ENCODE measurements at places on chromosomes 6 and 20. TPM values are rescaled to one million over a fixed set of nuclear protein-coding genes. Genes with fewer than 3 reads are reported as not detected.

DNA sequence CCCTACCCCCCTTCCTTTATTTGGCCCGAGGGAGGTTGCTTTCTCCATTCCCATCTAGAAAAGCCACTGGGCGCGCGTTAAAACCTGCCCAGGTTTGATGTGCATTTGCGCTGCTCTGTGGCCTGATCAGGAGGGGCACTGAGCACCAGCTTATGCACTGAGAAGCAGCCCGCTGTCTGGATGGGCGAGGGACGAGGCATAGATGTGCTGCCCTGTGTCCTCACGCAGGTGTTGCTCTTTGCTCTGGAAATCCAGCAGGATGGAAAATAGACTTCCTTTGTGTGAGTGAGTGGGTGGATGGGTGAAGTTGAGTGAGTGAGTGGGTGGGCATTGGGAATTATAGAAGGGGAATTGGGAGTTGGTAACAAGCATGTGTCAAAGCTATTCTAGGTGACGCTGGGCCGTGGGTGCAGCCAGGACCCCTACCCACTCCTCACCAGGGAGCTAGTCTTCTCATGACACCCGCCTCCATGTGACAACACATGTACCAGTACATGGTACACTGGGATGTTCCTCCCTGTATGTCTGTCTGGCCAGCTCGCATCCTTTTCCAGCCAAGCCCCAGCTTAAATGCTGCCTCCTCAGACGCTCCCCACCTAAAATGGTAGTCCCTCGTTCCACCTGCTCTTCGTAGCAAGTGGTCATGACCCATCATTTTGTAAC is 162.6 kb downstream of the DTNBP1 start:
- DNase-seq = no peak
- H3K27ac ChIP-seq = no peak overlapping the region
- H3K27me3 ChIP-seq = no peaks in the 10 kb centered on the region
- no peak overlapping the region for H3K4me3 ChIP-seq
- H3K36me3 ChIP-seq = peaks cover 17% of the 10 kb centered on the region
- H3K4me1 ChIP-seq = peaks cover 48% of the 10 kb centered on the region

- no peak for DNase-seq
- H3K27ac ChIP-seq = no peak overlapping the region
- no peak overlapping the region for H3K4me3 ChIP-seq
- H3K27me3 ChIP-seq = no peaks in the 10 kb centered on the region
- H3K4me1 ChIP-seq = no peaks in the 10 kb centered on the region
- no peaks in the 10 kb centered on the region for H3K36me3 ChIP-seq
These were observed 208.3 kb downstream of the TASP1 start for GRCh38 chr20:13430346-13431002.

DNA sequence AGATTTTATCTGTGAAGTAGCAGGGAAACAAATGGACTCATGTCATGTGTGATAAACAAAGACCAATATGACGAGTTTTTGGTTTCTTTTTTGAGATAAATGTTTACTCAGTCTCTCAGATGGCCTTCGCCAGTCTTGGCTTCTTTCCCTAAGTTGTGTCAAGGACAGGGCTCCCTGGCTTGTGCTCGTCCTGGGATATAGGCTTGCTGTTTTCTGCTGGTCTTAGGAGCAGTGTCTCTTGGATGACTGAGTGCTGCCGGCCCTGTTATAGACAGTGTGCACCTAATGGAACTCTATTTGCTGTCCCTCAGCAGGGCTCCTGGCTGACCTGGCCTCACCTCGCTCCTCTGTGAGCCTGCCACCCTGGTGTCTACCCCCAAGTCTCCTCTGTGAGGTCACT is 324.1 kb upstream of the SYNCRIP start:
- H3K4me1 ChIP-seq = no peaks in the 10 kb centered on the region
- no peak for DNase-seq
- H3K27me3 ChIP-seq = no peaks in the 10 kb centered on the region
- no peak overlapping the region for H3K27ac ChIP-seq
- H3K36me3 ChIP-seq = no peaks in the 10 kb centered on the region
- no peak overlapping the region for H3K4me3 ChIP-seq

- no peaks in the 10 kb centered on the region for H3K27me3 ChIP-seq
- H3K27ac ChIP-seq = no peak overlapping the region
- H3K36me3 ChIP-seq = no peaks in the 10 kb centered on the region
- DNase-seq = no peak
These were observed 26.3 kb downstream of the WFDC3 start for GRCh38 chr20:45765307-45765875.

GRCh38 chr6:92201618-92202017 is 1217.7 kb downstream of the EPHA7 start:
- H3K4me1 ChIP-seq = no peaks in the 10 kb centered on the region
- H3K27me3 ChIP-seq = no peaks in the 10 kb centered on the region
- H3K4me3 ChIP-seq = no peak overlapping the region

DNA sequence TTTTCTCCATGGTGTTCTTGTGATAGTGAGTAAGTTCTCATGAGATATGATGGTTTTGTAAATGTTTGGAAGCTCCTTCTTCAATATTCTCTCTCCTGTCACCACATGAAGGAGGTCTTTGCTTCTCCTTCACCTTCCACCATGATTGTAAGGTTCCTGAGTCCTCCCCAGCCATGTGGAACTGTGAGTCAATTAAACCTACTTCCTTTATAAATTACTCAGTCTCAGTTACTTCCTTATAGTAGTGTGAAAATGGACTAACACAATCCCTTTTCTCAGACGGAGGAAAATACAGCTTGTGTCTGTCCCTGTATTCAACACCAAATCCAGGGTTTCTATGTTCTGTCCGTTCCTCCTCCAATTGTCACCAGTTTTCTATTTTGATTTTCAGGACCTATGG is 181.0 kb downstream of the ALDH8A1 start:
- DNase-seq = no peak
- H3K4me3 ChIP-seq = no peak overlapping the region
- H3K36me3 ChIP-seq = no peaks in the 10 kb centered on the region
- H3K27me3 ChIP-seq = no peaks in the 10 kb centered on the region
- H3K27ac ChIP-seq = no peak overlapping the region
- H3K4me1 ChIP-seq = no peaks in the 10 kb centered on the region

GRCh38 chr20:45695496-45695895 is 6.3 kb upstream of the WFDC13 start:
- H3K4me1 ChIP-seq = no peaks in the 10 kb centered on the region
- no peak overlapping the region for H3K4me3 ChIP-seq
- H3K27ac ChIP-seq = no peak overlapping the region

DNA sequence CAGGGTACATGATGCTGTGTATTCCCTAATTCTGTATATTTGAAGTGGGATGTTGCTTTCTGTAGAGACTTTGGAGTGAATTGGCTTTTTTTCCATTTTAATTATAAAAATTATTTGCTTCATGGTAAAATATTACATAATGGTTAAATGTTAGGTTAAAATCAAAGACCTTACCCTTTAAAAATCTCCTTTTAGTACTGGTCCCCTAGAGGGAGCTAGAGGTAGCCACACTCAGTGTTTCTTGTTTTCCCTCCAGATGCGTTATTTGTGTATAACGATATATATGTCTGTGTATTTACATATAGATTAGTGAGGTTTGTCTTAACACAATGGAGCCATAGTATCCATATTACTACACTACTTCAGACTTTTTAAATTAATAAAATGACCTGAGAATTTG is 146.7 kb downstream of the PLCB4 start:
- H3K4me3 ChIP-seq = no peak overlapping the region
- H3K27me3 ChIP-seq = no peaks in the 10 kb centered on the region
- no peaks in the 10 kb centered on the region for H3K4me1 ChIP-seq
- H3K27ac ChIP-seq = no peak overlapping the region
- no peaks in the 10 kb centered on the region for H3K36me3 ChIP-seq

DNA sequence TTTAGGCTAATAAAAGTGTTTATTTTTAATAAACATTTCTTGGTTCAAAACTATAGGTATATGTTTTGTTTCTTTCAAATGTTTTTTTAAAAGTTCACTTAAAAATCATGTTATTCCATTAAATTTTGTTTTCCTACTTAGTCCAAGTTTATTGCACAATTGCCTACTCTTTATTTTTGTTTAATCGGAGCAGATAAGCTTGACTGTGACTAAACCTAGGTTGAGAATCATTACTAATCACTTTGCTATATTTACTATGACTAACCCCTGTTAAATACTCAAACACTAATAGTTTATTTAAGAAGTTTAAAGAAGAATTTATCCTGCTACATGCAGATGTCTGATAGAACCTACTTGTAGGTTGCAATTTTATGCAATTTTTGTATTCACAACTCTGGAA is 18.8 kb downstream of the MAP3K4 start:
- no peak for DNase-seq
- peak overlapping the region; percentile 61 for H3K27ac ChIP-seq
- H3K4me1 ChIP-seq = peaks cover 41% of the 10 kb centered on the region
- no peaks in the 10 kb centered on the region for H3K36me3 ChIP-seq

GRCh38 chr6:94862112-94862511 is 715.2 kb upstream of the MANEA start:
- H3K27ac ChIP-seq = no peak overlapping the region
- no peaks in the 10 kb centered on the region for H3K27me3 ChIP-seq
- H3K4me3 ChIP-seq = no peak overlapping the region
- H3K4me1 ChIP-seq = no peaks in the 10 kb centered on the region
- no peaks in the 10 kb centered on the region for H3K36me3 ChIP-seq
- no peak for DNase-seq

GRCh38 chr20:1868856-1869255 is 26.4 kb upstream of the SIRPA start:
- H3K36me3 ChIP-seq = no peaks in the 10 kb centered on the region

DNA sequence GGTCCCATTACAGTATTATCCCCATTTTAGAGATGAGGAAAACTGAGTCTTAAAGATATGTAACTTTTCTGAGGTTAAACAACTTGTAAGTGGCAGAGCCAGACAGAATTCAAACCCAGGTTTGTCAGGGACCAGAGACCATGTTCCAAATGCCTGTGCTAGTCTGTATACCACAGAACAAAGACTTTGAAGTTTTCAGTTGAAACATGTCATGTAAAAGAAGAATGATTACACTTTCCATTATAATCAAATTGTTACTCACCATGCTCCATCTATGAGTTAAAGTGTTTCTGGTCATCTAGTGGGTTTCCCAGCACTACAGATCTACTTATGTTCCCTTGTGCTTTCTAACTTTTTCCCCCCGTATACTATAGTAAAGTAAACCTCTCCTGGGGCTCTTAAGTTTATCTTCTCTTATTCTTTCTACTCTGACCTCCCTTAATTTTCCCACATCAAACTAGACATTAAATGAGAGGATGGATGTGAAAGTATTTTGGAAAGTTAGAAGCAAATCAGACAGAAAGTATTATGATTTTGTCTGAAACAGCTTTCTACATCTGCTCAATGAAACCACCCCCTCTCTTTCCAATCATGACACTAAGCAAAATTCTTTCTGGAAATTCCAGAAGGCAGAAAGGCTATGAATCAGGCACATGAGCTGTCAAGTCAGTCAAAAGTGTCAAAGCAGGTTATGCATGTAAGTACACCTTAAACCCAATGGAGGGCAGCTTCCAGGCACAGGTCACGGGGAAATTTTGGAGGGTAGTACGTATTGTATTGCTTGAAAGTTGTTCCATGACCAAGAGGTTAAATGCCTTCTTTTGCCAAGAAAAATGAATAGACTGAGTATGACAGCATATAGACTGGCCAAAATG is 132.7 kb upstream of the MAP3K7 start:
- no peaks in the 10 kb centered on the region for H3K36me3 ChIP-seq
- DNase-seq = no peak
- H3K27ac ChIP-seq = no peak overlapping the region
- no peaks in the 10 kb centered on the region for H3K27me3 ChIP-seq
- no peak overlapping the region for H3K4me3 ChIP-seq

DNA sequence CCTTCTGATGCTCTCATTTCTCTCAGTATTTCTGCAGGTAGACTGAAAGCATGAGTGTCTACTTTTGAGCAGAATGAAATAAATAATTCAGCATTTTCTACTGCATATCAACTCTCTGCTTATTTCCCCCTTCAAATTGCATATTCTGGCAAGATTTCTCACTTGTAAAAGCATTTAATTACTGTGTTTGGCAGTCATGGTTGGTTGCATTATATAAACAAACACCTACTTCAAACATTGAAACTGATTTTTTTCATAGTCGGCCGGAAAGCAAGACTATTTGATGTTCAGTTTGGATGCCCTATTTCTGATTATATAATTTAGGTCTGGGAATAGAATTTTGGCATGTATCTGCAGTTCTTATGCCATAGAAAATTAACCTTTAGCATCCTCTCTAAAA is 73.1 kb downstream of the PLEKHG1 start:
- no peaks in the 10 kb centered on the region for H3K4me1 ChIP-seq
- no peak overlapping the region for H3K4me3 ChIP-seq
- H3K27me3 ChIP-seq = no peaks in the 10 kb centered on the region
- H3K27ac ChIP-seq = no peak overlapping the region

GRCh38 chr20:63567386-63568169 is 6.5 kb downstream of the HELZ2 start:
- H3K36me3 ChIP-seq = peaks cover 40% of the 10 kb centered on the region
- H3K4me1 ChIP-seq = no peaks in the 10 kb centered on the region
- no peak for DNase-seq
- H3K4me3 ChIP-seq = no peak overlapping the region
- H3K27me3 ChIP-seq = no peaks in the 10 kb centered on the region

DNA sequence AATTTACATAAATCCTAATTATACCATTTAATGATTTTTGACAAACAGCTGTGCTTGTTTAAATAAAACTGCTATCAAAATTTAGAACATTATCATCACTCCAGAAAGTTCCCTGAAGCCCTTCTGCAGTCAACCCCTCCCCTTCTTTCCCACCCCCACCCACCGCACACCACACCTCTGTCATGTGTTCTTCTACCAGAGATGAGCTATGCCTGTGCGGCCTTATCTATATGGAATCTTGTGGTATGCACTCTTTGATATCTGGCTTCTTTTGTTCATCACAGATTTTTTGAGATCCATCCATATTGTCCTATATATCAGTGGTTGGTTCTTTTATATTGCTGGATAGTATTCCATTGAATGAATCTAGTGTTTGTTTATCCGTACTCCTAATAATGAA is 7.2 kb downstream of the MYLIP start:
- H3K27me3 ChIP-seq = no peaks in the 10 kb centered on the region
- no peak overlapping the region for H3K4me3 ChIP-seq
- no peak overlapping the region for H3K27ac ChIP-seq

GRCh38 chr20:771741-772464 is 3.6 kb upstream of the SLC52A3 start:
- H3K27me3 ChIP-seq = no peaks in the 10 kb centered on the region
- no peaks in the 10 kb centered on the region for H3K36me3 ChIP-seq
- H3K4me3 ChIP-seq = no peak overlapping the region

The XKR7 gene
- not detected for total RNA-seq

The ALDH8A1 gene
- 0.35 TPM for total RNA-seq

The C6orf52 gene
- not detected for total RNA-seq

The RAD21L1 gene
- not detected for total RNA-seq

The SMIM13 gene
- 9.0 TPM for total RNA-seq

The LAMP5 gene
- not detected for total RNA-seq

The ARG1 gene
- total RNA-seq = 1.1 TPM

The DNAH8 gene
- total RNA-seq = 0.04 TPM

The ENPP1 gene
- total RNA-seq = 3.4 TPM

The SIRPG gene
- total RNA-seq = not detected

The ITCH gene
- 35.6 TPM for total RNA-seq

Measured in right atrium auricular region (tissue), 2 donors.